ENCODE measurements at places on chromosomes 16 and 17.
A peak's percentile ranks its signal among the peaks of the same experiment; 100 is the strongest.

- no peak for DNase-seq
Observed at GRCh38 chr17:10336393-10336792, 36.4 kb downstream of the MYH13 start.

DNA sequence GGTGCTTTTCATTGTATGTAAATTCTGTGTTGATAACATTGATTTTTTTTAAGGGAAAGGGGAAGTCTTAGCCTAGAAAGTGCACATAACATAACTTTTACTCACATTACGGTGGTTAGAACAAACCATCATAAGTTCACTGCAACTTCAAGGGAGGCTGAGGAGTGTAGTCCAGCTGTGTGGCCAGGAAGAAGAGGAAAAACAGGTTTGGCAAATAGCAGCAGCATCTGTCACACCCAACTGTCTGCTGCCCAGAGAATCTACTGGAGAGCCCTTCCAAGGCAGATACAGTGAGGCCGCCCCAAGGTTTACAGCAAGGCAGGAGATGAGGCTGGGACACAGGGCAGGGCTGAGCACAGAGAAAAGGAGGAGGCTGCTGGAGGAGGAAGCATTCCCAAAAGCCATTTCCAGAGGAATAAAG, 60.6 kb downstream of the AIPL1 start:
- no peak for DNase-seq

DNA sequence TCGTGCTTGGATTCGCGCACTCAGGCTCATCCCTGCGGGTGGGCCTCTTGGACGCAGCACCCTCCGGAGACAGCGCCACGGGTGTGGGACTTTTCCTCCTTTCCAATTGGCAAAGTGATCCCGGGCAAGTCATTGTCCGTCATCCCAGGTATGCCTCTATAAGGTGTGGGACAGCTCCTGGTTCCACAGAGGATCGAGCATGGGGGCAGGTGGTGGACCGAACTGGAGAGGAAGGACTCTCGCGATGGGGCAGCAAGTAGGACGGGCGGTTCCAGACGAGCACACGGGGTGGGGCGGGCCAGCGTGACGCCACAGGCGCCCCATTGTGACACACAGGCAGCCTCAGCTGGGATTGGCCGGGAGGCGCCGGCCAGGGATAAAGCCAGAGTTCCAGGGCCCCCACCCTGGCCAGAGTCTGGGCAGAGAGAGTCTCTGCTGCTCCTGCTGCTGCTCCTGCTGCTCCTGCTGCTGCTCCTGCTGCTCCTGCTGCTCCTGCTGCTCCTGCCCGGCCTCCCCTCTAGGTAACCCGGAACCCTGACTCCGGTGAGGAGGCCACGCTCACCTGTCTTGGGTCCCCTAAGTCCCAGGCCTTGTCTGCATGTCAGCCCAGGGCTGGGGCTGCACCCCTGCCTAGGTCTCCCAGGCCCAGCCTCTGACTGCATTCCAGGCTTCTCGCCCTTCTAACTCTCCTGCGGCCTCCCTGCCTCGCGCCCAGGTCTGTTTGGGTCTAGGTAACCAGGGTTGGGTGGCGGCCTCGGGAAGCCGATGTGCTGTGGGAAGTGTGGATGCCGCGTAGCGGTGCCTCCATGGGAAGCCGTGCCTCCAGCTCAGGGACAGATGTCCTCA, 38.5 kb upstream of the SLC47A1 start:
- no peak for DNase-seq

DNA sequence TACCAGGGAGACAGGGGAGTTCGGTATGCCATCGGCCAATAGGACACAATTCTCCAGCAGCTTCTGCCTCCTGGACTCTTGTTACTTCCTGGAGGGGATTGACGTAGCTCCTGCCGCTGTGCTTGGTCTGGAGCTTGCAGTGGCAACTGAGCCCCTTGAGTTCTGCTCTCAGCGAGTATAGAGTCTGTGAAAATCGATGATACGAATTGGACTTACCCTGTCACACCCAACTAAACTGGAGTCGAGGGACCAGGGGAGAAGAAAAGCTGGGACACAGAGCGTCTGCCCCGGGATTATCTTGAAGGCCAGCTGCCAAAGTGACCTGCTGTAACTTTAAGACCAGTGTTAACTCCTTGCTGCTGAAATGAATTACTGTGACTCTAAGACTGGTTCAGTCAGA, 22.2 kb downstream of the SEC14L1 start:
- DNase-seq, result no peak

GRCh38 chr17:34228781-34229180, 26.3 kb upstream of the CCL2 start:
- no peak for DNase-seq

GRCh38 chr17:35745246-35745645, 7.8 kb downstream of the GAS2L2 start:
- no peak for DNase-seq

DNA sequence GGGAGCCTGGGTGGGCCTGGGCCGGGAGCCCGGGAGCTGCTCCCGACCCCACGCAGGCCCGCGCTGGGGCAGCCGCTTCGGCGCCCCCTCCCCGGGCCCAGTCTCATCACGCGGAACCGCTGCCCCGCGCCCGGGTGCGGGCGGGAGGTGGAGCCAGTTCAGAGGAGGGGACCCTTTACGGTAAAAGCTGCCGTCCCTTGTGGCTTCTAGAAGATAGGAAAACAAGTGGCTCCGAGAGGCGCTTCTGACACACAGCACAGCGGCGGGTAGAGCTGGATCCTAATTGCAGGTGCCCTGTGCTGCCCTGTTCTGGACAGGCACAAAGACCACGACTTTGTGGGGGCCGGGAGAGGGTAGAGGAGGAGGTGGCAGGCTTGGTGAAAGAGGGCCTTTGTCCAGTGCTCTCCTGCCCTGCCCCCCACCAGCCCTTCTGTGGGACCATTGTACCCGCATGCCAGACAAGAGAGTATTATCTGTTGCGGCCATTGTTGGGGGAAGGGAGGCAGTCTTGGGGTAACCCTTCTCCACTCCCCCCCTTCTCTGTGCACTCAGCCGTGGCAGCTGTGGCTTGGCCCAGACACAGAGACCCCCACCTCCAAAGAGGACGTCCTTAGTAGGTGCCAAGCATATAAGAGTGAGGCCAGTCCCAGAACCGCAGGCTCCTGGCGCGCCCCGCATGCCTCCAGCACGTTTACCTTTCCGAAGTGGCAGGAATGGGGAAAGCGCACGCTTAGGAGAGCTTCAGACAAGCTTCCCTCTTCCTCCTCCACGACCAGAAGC, 736 bp downstream of the CNP start:
- no peak for DNase-seq

DNA sequence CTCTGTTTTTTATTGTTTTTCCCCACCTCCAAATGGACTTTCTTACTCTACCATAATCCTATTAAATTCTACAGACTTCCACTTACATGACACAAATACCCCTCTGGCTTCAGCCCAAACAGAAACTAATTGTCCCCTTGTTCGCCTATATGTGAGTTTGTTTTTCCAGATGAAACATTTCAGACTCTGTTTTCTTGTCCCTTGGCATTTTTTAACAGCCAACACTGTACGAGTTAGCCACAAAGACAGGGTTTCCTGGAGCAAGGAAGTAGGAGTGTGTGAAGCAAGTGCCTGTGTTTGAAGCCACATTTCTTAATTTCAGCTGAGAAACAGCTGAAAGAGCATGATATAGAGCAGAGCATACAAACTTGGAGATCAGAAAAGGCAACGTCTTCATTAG, 382.2 kb upstream of the CDH5 start:
- no peak for DNase-seq

- DNase-seq, result peak; percentile 90
Observed at GRCh38 chr16:3022208-3022683, 1.5 kb downstream of the HCFC1R1 start.

DNA sequence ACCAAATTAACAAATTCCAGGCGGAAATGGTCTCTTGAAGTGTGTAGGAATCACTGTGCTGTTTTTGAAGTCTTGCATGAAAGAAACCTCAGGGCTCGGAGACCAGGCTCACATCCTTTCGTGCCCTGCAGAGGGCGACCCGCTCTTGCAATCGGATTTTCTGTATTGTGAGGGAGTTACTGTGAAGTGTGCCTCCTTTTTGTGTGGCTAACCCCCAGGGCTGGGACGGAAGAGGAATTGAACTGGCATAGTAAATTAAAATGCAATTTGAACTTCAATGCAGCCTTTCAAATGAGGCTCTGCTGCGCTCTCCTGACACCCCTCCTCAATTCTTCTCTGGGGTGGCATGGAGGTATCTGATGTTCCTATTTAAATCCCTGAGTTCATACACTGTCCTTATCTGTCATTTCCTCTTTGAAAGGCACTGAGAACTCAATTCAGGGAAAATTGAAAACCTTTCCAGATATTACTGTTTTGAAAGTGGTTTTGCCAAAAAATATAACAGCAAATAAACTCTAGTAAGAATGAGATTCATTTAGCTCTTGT, 51.5 kb upstream of the MGAT5B start:
- DNase-seq, result peak; percentile 11

- peak; percentile 87 for DNase-seq
Observed at GRCh38 chr16:70438969-70439862, at the start of gene ST3GAL2. ST3GAL2 (minus strand) TSS chr16:70439100; CDS start chr16:70398530, 40,570 bp downstream.

GRCh38 chr17:66649818-66650543, 184.9 kb upstream of the CACNG5 start:
- DNase-seq, result no peak

DNA sequence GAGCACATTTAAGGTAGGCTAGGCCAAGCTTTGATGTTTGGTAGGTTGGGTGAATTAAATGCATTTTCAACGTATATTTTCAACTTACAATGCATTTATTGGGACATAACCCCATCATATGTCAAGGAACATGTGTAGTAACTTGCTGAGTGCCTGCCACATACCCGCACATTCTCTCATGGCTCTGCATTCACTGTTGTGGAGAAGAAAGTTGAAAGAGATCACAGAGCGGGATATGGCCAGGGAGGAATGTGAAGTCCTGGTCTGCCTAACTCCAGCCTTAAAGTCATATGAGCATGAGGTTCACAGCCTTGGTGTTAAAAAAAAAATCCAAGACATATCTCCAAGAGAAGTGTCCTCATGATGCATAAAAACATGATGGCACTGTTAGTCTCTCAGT, 79.1 kb downstream of the CFDP1 start:
- no peak for DNase-seq

DNA sequence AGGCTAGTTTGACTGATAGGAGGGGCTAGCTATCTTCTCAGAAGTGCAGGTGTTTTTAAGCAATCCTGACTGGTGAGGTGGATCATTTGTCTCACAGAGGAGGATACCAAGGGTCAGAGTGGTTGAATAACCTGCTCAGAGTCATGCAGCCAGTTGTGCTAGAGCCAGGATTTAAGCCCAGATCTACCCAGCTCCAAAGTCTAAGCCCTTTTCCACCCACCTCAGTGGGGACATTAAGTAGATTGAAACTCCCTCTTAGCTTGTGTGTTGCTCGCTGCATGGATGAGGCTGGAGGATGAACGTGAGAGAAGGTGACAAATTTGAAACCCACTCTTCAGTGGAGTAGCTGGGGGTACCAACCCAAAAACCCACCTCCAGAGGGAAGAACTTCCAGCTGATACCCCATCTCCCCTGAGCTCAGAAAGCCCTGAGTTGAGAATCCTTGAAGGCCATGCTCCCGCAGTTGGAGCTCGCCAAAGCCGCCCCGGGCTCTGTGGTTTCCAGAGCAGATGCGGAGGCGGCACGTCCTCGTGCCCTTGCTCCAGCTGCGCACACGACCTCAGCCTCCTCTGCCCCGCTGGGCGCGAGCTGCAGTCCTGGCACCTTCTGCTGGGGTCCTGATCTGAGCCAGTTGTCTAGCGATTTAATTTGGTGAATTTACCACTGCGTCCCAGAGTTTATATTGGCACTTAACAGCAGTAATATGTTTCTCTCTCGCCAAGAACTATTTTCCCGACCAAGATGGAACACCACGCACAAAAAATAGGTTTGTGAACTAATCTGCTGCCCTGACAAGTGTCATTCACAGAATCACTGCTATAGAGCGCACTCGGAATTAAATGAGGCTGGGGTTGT, 159.5 kb downstream of the CCDC182 start:
- DNase-seq, result no peak

GRCh38 chr17:67582673-67583081, 135.1 kb upstream of the NOL11 start:
- no peak for DNase-seq

- no peak for DNase-seq
Observed at GRCh38 chr16:23729503-23730424, 16.7 kb upstream of the ERN2 start.

GRCh38 chr17:6749519-6749918, 6.3 kb upstream of the XAF1 start:
- no peak for DNase-seq

GRCh38 chr16:87180069-87180468, 137.1 kb downstream of the C16orf95 start:
- DNase-seq, result no peak

- no peak for DNase-seq
Observed at GRCh38 chr16:72474501-72475123, 302.7 kb upstream of the PMFBP1 start.

DNA sequence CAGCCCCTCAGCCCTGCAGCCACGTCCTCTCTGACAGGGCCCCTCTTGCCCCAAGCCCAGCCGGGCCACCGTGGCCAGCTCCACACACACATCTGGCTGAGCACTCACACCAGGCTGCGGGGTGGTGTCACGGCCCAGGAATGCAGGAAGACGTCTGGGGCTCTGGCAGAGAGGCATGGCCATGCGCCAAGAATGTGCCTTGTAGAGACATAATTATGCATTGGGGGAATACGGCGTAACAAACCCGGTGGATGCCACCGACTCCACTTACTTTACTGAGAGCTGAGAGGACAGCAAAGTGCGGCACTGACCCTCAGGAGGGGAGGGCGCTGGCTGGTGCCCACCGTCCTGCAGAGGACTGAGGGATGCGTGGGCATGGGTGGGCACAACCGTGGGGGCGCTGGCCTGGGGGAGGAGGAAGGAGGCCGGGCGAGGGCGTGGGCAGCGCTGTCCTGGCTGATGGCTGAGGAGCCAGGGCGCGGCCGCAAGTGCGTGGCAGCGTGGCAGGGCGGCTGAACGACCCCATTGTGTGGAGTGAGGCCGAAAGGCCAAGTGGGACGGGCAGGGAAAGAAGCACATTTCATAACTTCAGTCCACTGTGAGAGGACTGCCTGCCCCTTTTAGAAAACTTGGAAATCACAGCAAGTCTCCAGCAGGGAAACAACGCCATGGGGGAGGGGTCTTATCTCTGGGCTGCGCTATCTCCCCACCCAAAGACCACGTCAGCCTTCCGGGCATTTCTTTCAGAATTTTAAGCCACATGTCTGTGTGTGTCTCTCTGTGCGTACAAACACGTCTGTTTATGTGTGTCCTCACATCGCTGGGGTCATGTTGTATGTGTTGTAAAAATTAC, 30.6 kb downstream of the METRNL start:
- DNase-seq, result no peak

DNA sequence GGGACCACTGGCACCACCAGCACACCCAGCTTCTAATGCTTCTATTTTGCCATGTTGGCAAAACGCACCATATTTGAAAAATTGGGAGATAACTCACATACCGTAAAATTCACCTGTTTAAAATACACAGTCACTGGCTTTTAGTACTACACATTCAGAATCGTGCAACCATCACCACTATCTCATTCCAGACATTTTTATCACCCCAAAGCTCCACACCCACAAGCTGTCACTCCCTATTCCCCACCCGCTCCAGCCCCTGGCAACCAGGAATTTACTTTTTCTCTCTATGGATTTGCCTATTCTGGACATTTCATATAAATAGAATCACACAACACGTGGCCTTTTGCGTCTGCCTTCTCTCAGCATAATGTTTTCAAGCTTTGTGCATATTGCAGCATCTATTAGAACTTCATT, 25.0 kb downstream of the PPL start:
- DNase-seq, result no peak

GRCh38 chr16:11168386-11169051, 87.5 kb downstream of the SOCS1 start:
- DNase-seq, result no peak
